ENCODE measurements at places on chromosomes 4 and X. TPM values are rescaled to one million over a fixed set of nuclear protein-coding genes. Genes with fewer than 3 reads are reported as not detected.

The LANCL3 gene
- 0.06 TPM for total RNA-seq

The AMOT gene
- 14.4 TPM for total RNA-seq

The NKX3-2 gene
- 0.12 TPM for total RNA-seq

The ADGRL3 gene
- total RNA-seq = 0.14 TPM

The DCHS2 gene
- not detected for total RNA-seq

The GYPA gene
- not detected for total RNA-seq

The RASL11B gene
- 0.19 TPM for total RNA-seq

The PLAC8 gene
- total RNA-seq = 1.9 TPM

The NDP gene
- not detected for total RNA-seq

The IL13RA2 gene
- not detected for total RNA-seq

The ETNPPL gene
- not detected for total RNA-seq

- H3K27me3 ChIP-seq = no peaks in the 10 kb centered on the region
- no peaks in the 10 kb centered on the region for H3K4me1 ChIP-seq
- no peaks in the 10 kb centered on the region for H3K36me3 ChIP-seq
Measured at GRCh38 chrX:96957718-96958117, 74.0 kb downstream of the RPA4 start.

- peaks cover 34% of the 10 kb centered on the region for H3K4me1 ChIP-seq
- H3K36me3 ChIP-seq = no peaks in the 10 kb centered on the region
- no peaks in the 10 kb centered on the region for H3K27me3 ChIP-seq
- peak overlapping the region; percentile 42 for H3K27ac ChIP-seq
- no peak overlapping the region for H3K4me3 ChIP-seq
Measured at GRCh38 chr4:1873776-1874175, 2.6 kb downstream of the NSD2 start.

- H3K4me3 ChIP-seq = no peak overlapping the region
- no peak for DNase-seq
- no peaks in the 10 kb centered on the region for H3K4me1 ChIP-seq
- no peaks in the 10 kb centered on the region for H3K36me3 ChIP-seq
- no peak overlapping the region for H3K27ac ChIP-seq
Measured at GRCh38 chrX:71100581-71101505, 5.2 kb downstream of the FOXO4 start.

GRCh38 chrX:69991685-69992084, 58.1 kb downstream of the AWAT2 start:
- no peaks in the 10 kb centered on the region for H3K4me1 ChIP-seq
- H3K27ac ChIP-seq = no peak overlapping the region
- DNase-seq = no peak
- no peak overlapping the region for H3K4me3 ChIP-seq
- no peaks in the 10 kb centered on the region for H3K27me3 ChIP-seq

- no peaks in the 10 kb centered on the region for H3K36me3 ChIP-seq
- H3K27me3 ChIP-seq = no peaks in the 10 kb centered on the region
- DNase-seq = no peak
Measured at GRCh38 chrX:151516538-151517187, 46.8 kb upstream of the PASD1 start.

GRCh38 chr4:77175201-77175611, 18.2 kb downstream of the CCNG2 start:
- DNase-seq = no peak
- H3K27me3 ChIP-seq = no peaks in the 10 kb centered on the region
- H3K4me1 ChIP-seq = no peaks in the 10 kb centered on the region
- H3K4me3 ChIP-seq = no peak overlapping the region

GRCh38 chr4:164956766-164957643, 20.5 kb downstream of the TRIM61 start:
- peak; percentile 74 for DNase-seq
- H3K4me1 ChIP-seq = no peaks in the 10 kb centered on the region
- H3K27me3 ChIP-seq = peaks cover 6% of the 10 kb centered on the region
- no peak overlapping the region for H3K27ac ChIP-seq
- peak overlapping the region; percentile 64 for H3K4me3 ChIP-seq

- peak overlapping the region; percentile 64 for H3K4me3 ChIP-seq
- H3K27ac ChIP-seq = peak overlapping the region; percentile 85
- peak; percentile 81 for DNase-seq
- H3K27me3 ChIP-seq = no peaks in the 10 kb centered on the region
- H3K4me1 ChIP-seq = peaks cover 7% of the 10 kb centered on the region
- H3K36me3 ChIP-seq = no peaks in the 10 kb centered on the region
Measured at GRCh38 chr4:185210102-185210981, 944 bp downstream of the SNX25 start.

GRCh38 chrX:149010013-149010852, 494.9 kb downstream of the IDS start:
- H3K27ac ChIP-seq = no peak overlapping the region
- no peak for DNase-seq
- H3K4me1 ChIP-seq = no peaks in the 10 kb centered on the region
- H3K27me3 ChIP-seq = no peaks in the 10 kb centered on the region
- H3K4me3 ChIP-seq = no peak overlapping the region

GRCh38 chrX:40148385-40149285, 50.9 kb upstream of the BCOR start:
- DNase-seq = peak; percentile 29
- no peak overlapping the region for H3K4me3 ChIP-seq
- H3K36me3 ChIP-seq = no peaks in the 10 kb centered on the region
- H3K27me3 ChIP-seq = peaks cover 15% of the 10 kb centered on the region
- H3K27ac ChIP-seq = no peak overlapping the region

- no peak for DNase-seq
- H3K27me3 ChIP-seq = no peaks in the 10 kb centered on the region
- H3K4me3 ChIP-seq = no peak overlapping the region
- H3K36me3 ChIP-seq = no peaks in the 10 kb centered on the region
- H3K27ac ChIP-seq = no peak overlapping the region
- H3K4me1 ChIP-seq = no peaks in the 10 kb centered on the region
Measured at GRCh38 chr4:113109106-113109718, 59.8 kb downstream of the ANK2 start.

GRCh38 chr4:137676357-137676998, 144.2 kb upstream of the PCDH18 start:
- DNase-seq = no peak
- H3K27me3 ChIP-seq = no peaks in the 10 kb centered on the region

DNA sequence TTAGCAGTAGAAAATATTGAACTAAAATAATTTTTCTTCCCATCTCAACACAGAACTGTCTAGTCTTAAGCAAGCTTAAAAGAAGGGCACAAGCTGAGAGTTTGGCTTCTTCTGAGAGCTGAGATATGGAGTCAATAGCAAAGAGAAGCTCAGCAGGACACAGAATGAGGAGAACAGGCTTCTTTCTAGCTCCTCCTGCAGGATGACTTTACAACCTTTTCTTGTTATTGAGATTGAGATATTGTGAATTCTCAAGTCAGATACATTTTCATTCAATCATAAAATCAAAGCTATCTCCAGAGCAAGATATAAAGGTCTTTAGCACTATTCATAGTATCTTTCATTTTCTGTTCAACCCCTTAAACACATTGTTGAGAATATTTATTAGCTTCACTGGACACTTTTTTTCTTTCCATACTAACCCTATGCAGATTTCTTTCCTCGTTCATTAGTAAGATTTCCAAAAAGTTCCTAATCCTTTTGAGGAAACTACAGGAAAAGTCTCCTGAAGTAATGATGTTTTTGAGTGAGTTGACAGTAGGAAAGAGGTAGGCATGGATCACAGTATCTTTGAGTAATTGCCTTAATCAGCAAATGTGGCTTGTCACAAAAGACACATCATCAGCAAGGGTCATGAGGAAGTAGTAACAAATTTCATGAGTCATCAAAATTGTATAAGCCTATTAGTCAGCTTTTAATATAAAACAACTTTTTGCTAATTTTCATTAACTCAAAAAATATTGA, 17.8 kb upstream of the CXCL3 start:
- H3K36me3 ChIP-seq = no peaks in the 10 kb centered on the region
- no peaks in the 10 kb centered on the region for H3K27me3 ChIP-seq
- H3K4me3 ChIP-seq = no peak overlapping the region
- H3K4me1 ChIP-seq = no peaks in the 10 kb centered on the region
- H3K27ac ChIP-seq = no peak overlapping the region

DNA sequence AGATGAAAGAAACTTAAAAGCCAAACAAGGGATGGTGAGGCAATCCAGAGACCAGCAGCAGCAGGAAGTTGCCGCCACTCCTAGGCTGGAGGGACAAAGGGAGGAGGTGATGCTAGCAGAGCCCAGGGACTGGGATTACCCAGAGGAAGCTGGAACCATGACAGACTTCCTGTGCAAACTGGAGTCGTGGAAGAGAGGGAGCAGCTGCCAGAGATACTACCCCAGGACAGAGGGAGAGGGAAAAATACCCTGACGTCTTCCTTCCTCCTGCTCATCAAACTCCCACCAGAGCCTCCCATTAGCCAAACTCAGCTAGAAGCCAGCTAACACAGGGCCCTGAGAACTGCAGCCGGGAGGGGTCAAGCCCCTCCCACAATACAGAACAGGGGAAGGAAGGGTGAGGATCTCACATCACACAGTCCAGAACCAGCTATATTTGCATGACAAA, 101.2 kb upstream of the KLF3 start:
- H3K4me3 ChIP-seq = no peak overlapping the region
- H3K27me3 ChIP-seq = no peaks in the 10 kb centered on the region
- no peak for DNase-seq
- no peak overlapping the region for H3K27ac ChIP-seq

GRCh38 chrX:11724122-11725017, 33.7 kb upstream of the MSL3 start:
- peaks cover 4% of the 10 kb centered on the region for H3K27me3 ChIP-seq
- no peaks in the 10 kb centered on the region for H3K4me1 ChIP-seq
- no peak overlapping the region for H3K27ac ChIP-seq
- H3K4me3 ChIP-seq = no peak overlapping the region
- DNase-seq = no peak

GRCh38 chr4:150852216-150852615, 162.9 kb downstream of the LRBA start:
- H3K4me3 ChIP-seq = no peak overlapping the region
- H3K36me3 ChIP-seq = peaks cover 4% of the 10 kb centered on the region
- H3K27ac ChIP-seq = no peak overlapping the region
- H3K4me1 ChIP-seq = no peaks in the 10 kb centered on the region

DNA sequence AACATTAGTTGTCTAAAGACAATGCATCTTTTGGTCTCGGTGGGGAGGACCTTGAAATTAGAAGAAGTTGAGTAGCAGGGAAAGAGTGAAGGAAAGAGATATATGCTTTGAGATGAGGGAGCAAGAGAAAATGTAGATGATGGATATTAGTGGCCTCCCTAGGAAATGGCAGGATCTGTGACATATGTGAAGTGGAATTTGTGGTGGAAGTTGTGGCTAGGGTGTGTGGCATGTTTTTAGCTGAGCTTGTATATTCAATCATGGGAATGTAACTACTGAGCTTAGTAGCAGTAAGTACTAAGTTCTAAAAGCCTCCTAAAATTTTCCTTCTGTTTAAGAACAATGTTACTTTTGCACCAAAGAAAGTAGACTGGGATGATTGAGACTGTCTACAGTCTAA, 382.8 kb upstream of the CTSO start:
- no peaks in the 10 kb centered on the region for H3K36me3 ChIP-seq
- H3K27ac ChIP-seq = no peak overlapping the region
- no peaks in the 10 kb centered on the region for H3K27me3 ChIP-seq
- no peaks in the 10 kb centered on the region for H3K4me1 ChIP-seq
- H3K4me3 ChIP-seq = no peak overlapping the region
- no peak for DNase-seq

- no peaks in the 10 kb centered on the region for H3K4me1 ChIP-seq
- no peak overlapping the region for H3K27ac ChIP-seq
- H3K36me3 ChIP-seq = no peaks in the 10 kb centered on the region
Measured at GRCh38 chrX:132330156-132330729, 111.0 kb upstream of the RAP2C start.

DNA sequence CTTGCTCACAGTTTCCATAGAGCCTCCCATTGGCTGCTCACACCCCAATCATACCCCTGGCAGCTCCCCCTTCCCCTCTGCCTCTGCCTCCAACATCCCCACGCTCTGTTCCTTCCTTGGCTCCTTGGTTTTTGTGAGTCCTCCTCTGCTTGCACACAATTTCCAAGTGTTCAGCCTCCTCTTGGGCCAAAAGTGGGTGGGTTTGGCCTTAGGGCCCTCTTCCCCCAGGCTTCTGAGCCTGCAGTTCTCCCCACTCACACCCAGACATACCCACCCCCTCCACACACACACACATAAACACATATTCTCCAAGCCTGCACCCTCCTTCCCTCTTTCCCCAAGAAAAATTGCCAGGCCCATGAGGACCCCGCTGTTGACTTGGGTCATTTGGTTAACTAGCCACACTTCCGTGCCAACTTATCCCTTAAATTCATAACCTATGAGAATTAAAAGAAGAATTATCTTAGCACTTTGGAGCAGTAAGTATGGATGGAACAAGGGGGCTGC, 4.5 kb downstream of the APLN start:
- H3K4me3 ChIP-seq = no peak overlapping the region
- DNase-seq = no peak
- no peaks in the 10 kb centered on the region for H3K4me1 ChIP-seq

- no peaks in the 10 kb centered on the region for H3K27me3 ChIP-seq
- no peaks in the 10 kb centered on the region for H3K36me3 ChIP-seq
- no peak overlapping the region for H3K27ac ChIP-seq
- H3K4me3 ChIP-seq = no peak overlapping the region
Measured at GRCh38 chrX:153439977-153440376, 5.9 kb downstream of the TREX2 start.

Data from pancreas (tissue), 10 donors.